Globus pallidus (tissue), 1 donor: ENCODE measurements at places on chromosomes 13 and 19.
A peak's percentile ranks its signal among the peaks of the same experiment; 100 is the strongest.

DNA sequence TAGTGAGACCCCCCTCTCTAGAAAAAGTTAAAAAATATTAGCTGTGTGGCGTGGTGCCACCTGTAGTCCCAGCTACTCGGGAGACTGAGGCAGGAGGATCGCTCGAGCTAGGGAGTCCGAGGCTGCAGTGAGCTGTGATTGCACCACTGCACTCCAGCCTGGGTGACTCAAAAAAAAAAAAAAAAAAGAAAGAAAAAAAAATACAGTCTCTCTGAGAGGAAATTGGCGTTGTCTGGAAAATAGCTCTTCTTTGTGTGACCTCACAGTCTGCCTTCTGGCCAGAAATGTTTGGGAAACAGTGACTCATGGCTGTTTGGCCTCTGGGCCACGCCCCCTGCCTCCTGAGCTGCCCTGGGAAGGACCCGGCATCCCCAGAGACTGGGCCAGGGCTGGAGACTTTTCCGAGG is 10.7 kb downstream of the MARCHF2 start:
- peak; percentile 55 for DNase-seq

DNA sequence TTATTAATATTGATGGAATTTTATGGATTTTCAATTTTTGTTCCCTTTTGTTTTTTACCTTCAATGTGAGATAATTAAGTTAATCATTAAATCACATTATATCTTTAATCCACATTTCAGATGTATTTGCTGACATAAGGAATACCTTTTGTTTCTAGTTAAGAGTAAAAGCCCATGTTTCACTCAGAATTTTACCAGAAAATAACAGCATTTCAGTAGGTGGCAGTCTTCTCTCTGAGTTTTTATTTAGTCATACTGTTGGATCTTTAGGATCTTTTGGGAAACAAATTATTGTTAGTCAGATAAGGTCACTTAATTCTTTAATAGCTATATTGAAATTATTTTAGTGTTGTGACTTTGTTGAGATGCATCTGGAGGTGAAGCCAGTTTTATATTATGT is 67.9 kb downstream of the NDFIP2 start:
- no peak for DNase-seq

GRCh38 chr13:57996717-57997116 is 365.2 kb downstream of the PCDH17 start:
- DNase-seq = no peak

DNA sequence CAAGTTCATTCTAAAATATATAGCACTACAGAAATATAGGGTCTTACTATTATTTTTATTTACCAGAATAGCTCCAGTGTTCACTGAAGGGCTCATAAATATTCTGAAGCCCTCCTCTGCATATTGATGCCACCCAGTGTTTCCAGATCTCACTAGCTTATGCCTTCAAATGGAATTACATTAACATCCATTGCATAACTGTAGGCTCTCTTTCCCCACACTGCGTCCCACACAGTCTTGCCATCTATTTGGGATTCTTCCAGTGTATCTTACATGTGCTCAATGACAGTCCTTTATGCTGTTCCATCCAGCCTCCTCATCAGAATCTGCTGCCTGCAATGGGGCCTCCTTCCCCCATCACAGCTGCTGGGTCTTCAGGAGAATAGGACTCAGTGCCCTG is 137.2 kb downstream of the CYSLTR2 start:
- DNase-seq = no peak

GRCh38 chr13:53266757-53267156 is 238.1 kb downstream of the OLFM4 start:
- DNase-seq = no peak

DNA sequence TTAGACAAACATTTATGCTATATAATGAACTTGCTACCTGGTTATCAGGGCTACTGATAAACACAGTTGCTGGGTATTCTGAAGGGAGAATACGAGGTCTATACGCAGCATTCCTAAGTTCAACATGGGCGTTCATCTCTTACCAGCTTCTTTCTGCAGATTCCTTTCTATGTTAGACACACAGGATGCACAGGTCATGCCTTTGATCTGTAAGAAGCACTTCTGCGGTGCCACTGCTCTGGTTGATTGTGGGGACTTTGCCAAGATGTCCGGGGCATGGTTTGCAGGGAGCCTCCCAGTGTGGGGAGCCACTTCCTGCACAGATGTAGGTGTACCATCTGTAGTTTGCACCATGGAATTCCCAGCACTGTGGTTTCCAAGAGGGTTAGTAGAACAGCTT is 40.9 kb downstream of the ATP7B start:
- DNase-seq = no peak

- DNase-seq = no peak
Observed at GRCh38 chr13:43113603-43114002, 90.2 kb downstream of the DNAJC15 start.

DNA sequence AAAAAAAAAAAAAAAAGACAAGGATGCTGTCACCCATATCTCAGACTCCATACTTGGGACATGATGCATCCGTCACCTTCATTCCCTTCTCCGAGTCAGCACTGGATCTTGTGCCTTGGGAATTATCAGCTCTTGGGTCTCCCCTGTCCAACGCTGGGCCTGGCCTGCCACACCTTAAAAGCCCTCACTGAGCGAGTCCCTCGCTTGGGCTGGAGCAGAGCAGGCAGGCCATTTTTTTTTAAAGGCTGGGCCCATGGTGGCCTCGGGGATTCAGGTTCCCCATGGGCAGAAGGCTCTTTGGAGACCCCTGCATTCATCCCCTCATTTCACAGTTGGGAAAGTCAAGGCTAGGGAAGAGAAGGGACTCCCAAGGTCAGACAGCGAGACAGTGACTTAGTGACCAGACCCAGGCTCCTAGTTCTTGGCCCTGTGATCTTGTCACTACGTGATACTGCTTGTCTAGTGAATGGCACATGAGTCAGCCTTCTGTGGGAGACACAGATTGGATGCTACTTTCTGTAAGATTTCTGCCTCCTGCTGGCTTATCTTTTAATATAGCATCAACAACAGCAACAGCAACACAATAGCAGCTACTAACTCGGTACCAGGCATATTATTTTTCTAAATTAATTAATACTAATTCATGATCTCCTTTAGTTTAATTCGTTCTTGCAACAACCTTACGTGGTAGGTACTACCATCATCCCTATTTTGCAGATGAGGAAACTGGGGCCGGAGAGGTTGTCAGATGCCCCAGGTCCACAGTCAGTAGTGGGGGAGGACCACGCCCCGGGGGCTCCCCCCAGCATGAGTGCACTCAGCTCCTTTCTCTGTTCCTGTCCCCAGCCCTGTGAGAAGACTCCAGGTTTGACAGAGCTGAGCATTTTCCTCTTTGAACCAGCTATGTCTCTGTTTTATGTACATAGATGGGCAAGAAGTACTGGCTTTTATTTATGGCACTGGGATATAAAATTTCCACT is 27.4 kb upstream of the ZNF536 start:
- DNase-seq = peak; percentile 83

DNA sequence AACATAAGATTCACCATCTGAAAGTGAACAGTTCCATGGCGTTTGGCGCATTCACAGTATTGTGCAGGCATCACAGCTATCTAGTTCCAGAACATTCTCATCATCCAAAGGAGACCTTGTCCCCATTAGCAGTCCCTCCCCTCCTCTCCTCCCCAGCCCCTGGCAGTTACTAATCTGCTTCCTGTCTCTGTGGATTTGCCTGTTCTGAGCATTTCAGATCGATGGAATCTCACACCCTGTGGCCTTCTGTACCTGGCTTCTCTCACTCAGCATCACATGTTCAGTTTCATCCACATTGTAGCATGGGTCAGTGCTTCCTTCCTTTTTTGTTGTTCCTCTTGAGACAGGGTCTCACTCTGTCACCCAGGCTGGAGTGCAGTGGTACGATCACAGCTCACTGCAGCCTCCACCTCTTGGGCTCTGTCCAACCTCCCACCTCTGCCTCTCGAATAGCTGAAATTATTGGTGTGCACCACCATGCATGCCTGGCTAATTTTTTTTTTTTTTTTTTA is 34.6 kb downstream of the CRTC1 start:
- no peak for DNase-seq

GRCh38 chr19:13022111-13022858 is 27.0 kb downstream of the NFIX start:
- DNase-seq = no peak

- DNase-seq = peak; percentile 31
Observed at GRCh38 chr13:106499113-106499512, 36.3 kb downstream of the EFNB2 start.

DNA sequence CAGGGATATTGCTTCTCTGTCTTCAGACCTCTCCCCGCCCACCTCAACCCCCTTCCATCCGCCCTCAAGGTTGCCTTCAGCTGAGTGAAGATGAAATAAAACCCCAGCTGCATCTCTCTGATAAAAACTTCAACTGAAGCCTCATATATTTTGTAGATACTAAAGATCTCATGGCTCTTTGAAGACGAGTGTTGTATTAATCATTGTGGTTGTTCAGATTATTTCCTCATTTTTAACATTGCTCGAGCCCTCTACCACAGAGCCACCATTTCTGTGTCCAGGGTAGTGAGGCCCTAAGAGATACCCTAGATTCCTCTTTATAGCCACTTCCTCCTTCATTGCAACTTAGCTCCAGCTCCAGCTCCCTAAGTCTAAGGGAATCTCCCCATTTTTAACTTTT is 312.8 kb upstream of the ZNF507 start:
- DNase-seq = no peak

DNA sequence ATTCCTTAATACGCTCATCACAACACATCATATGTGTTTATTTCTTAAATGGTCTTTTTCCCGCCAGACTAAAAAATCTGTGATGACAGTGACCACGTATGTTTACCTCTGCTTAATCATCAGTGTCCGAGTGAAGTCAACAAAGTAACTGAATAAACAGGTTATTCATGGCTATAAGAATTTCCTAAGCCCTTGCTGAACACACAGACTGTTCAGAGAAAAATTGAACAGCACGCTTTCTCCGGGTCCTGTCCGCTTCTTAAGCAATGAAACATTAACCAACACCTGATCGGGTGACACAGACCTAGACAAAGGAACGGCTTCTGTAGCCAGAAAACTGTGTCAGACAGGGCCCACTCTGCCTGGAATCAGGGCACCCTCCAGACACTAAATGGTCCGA is 14.3 kb downstream of the SAFB2 start:
- no peak for DNase-seq

GRCh38 chr19:11098861-11099260 is 9.6 kb downstream of the LDLR start:
- DNase-seq = no peak

DNA sequence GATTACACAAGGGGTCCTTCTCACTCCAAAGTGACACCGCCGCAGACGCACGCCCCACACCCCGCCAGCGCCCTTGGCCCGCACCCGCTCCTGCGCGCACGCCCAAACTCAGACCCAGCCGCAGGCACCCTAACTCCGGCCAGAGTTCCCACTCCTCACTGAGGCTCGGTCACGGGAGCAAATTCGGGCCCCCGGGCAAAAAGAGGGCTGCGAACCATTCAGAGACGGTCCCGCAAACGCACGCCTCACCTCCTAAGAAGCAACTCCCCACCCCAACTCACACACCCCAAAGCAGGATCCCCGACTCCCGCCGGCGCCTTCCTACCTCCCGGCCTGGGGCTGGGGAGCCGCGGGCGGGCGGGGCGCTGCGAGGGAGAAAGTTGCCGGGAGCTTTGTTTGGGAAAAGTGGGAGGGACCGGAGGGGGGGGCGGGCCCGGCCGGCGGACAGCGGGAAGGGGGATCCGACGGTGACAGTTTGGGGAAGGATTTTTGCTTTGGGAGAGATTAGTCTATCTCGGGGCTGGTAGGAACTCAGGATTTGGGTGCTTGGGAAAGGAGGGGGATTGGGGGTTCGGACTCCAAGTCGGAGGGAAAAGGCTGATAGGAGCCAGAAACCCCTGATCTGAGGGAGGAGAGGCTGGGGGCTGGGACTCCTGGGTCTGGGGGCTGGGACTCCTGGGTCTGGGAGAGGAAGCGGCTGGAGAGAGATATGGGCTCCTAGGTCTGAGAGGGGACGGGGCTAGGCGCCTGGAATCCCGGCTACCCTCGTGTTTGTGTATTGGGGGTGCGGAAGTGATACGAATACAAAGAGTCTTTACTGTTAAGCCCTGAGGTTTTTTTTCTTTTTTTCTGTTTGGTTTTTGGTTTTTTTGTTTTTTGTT is at the start of gene TEAD2:
Gene TEAD2 (minus strand): TSS at position 369 of the 881 bp plus-strand sequence. CDS start 2,341 bp downstream, outside the sequence.
- DNase-seq = no peak

DNA sequence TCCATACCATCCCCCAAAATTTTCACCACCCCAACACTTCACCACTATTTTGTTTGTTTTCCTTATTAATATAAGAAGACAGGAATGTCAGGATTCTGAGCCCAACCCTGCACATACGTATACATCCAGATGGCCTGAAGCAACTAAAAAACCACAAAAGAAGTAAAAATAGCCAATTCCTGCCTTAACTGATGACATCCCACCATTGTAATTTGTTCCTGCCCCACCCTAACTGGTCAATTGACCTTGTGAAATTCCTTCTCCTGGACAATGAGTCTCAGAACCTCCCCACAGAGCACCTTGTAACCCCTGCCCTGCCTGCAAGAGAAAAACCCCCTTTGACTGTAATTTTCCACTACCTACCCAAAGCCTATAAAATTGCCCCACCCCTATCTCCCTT is 132.5 kb downstream of the ZNF675 start:
- no peak for DNase-seq

GRCh38 chr13:94053986-94054593 is 425.4 kb downstream of the DCT start:
- DNase-seq = no peak

DNA sequence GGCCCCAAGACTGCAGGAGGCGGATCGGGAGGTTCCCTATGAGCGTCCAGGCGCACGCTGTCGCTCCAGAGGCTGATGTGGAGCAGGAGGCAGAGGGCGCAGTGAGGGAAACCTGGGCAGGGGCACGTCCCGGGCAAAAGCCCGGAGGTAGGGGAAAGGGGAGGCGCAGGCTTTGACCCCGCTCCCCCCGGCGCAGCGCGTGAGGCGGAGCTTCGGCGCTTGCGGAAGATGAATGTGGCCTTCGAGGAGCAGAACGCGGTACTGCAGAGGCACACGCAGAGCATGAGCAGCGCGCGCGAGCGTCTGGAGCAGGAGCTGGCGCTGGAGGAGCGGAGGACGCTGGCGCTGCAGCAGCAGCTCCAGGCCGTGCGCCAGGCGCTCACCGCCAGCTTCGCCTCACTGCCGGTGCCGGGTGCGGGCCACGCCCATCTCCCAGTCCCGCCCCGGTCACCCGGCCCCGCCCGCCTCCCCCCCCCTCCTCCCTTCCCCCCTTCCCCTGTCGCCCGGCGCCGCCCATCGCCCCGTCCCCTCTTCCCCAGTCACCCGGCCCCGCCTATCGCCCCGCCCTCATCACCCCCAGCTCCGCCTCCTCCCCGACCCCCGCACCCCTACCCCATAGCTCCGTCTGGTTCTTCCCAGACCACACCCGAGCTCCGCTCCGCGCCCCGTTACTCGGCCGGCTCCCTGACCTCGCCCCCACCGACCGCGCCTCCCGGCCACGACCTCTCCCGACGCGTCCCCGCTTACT is 4.1 kb downstream of the HMG20B start:
- DNase-seq = peak; percentile 48

DNA sequence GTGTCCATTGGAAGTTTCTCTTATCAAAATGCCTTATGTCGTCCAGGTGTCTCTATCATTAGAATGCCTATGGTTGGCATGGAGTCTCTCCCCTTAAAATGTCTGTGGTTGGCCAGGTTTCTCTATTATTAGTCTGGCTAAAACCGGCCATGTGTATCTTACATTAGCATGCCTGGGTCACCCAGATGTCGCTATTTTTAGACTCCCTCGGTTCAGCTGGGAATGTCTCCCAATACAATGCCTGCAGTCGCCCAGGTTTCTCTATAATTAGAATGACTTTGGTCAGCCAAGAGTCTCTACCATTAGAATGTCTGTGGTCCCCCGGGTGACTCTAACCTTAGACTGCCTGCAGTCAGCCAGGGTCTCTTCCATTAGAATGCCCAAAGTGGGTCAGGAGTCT is 1536.1 kb downstream of the UQCRFS1 start:
- no peak for DNase-seq
